ENCODE measurements at places on chromosomes 5 and 9.

DNA sequence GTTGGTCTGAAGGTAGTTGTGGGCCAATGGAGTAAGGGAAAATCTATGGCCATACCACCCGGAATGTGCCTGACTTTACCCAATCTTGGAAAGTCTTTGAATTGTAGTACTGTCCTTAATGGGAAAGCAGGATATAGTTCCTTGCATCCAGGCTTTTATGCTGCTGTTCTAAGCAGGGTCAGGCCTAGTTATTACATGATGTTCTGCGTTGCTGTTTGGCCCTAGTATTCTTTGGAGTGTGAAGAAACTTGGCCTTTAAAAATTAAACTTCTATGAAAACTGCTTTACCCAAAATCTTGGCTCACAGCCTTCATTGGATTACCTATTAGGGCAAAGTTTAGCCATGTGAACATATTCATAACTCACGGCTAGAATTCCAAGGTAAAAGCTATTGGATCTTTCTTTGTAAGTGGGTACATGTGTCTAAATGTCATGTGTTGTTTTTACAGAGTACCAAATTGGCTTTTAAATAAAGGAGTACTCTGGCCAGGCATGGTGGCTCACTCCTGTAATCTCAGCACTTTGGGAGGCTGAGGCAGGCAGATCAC lies 211.1 kb downstream of the DTWD2 start:
- no peak for DNase-seq

DNA sequence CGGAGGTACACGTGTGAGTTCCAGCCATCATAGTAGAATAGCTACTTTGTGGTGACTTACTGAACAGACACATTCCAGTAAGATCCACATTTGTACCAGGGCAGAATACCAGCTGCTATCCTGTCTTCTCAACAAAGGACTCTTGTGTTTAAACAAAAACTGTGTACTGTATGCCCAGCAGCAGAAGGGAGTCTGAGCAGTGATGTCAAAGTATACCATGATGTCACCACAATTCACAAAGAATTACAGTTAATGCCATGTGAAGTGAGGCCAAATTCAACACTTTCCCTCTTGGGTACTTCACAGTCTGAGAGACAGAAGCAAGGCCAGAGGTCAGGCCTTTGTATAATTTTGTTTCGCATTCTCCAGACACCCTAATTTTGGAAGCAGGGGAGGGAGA lies 137.0 kb downstream of the ADAMTSL1 start:
- no peak for DNase-seq

GRCh38 chr5:1481266-1481958 lies 36.2 kb upstream of the SLC6A3 start:
- DNase-seq, result no peak

- DNase-seq, result no peak
Observed at GRCh38 chr9:115241641-115242040, 123.7 kb upstream of the TNC start.

GRCh38 chr9:15139469-15139868 lies 167.5 kb downstream of the TTC39B start:
- DNase-seq, result no peak

DNA sequence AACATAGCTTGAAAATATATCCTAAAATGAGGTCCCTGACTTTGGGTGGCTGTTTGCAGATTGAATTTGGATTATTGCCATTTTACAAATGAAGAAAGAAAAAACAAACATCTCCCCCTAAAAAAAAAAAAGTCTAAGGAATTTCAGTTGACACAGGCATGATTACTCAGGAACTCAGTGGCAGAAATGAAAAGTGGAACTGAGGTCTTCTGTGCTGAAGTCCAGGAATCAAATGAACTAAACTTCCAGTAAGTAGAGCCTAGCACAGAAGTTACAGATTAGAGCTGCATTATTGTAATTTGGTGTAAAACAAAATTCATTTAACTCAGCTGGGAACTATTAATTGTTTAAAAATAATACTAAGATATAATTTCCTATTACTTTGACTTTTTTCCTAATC lies 26.7 kb downstream of the FAM170A start:
- no peak for DNase-seq
